ENCODE measurements at places on chromosomes 7 and 10.

- DNase-seq, result peak; percentile 17
Observed at GRCh38 chr7:42167206-42167605, 69.8 kb downstream of the GLI3 start.

- no peak for DNase-seq
Observed at GRCh38 chr7:211033-211714, 18.8 kb downstream of the FAM20C start.

DNA sequence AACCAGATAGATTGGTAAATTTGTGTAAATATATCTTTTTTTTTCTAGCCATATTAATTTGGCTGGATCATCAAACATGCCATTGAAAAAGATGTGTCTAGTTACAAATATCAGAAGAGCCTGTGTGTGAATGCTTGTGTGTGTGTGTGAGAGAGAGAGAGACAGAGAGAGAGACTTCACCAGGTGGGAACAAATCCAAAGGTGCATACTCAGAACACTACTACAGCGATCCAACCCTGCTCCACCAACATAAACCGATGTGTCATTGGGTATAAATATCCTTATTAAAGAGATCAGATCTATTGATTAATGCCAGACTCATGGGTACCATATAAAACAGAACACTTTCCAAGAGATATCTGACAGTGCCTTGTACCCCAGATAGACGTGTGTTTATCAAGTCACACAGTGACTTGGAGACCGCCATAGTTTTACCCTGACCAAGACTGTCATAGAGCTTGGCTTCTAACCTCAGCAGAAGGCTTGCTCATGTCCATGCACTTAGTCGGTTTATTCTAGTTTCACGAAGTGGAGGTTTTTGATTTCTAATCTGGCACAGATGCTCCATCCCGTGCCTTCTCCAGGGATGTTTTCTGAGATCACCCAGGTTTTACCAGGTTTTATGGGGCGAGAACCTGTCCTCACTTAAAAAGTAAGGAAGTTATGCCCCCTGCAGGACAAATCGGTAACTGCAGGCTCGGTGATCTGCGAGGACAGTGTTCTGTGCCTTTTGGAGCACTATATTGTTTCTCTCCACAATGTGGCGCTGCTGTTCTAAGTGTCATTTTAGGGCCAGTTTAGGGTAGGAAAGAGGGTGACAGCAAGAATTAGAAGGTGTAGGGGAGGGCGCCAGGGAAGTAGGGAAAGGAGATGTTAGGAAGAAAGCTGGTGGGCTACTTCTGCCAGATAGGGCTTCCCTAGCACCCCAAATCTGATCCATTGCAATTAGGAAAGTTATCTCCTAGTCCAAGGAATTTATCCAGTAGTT lies 29.3 kb upstream of the WNT8B start:
- peak; percentile 83 for DNase-seq

DNA sequence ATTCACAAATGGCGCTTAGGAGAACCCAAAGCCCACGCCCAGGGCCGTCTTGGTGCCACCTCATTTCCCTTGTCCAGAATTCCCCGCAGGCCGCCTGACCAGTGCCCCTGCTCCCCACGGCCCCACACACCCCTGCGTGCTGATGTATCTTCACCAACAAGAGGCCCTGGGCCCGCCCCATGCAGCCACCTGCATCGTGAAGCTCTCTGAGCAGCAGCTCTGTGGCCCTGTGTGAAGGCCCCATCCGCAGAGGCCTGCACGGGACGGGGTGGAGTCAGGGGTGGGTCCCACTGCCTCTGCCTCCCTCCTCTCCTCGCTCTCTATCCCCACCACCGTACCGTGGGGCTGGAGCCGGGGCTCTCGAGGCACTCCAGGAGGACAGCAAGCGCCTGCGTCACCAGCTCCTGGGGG lies 14.7 kb downstream of the BRAT1 start:
- no peak for DNase-seq

DNA sequence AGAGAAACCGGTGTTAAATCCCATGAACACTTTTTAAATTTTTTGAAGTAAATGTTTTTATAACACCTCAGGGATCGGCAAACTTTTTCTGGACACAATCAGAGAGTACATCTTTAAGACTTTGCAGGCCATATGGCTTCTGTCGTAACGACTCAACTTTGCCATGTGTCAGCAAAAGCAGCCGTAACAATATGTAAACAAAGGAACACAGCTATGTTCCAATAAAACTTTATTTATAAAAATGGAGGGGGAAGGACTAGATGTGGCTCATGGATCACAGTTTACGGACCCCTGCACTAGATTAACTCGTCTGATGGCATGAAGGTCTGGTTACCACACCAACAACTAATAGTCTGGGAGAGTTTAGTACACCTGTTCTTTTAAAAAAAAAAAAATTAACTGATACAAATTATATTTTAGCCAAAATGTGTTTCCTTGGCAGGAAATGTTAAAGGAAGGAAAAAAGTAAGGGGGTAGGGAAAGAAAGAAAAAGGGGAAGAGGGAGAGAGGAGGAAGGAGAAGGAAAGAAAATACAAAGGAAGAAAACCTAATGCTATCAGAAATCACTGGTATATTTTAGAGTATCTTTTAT lies 50.2 kb downstream of the ABI1 start:
- no peak for DNase-seq

DNA sequence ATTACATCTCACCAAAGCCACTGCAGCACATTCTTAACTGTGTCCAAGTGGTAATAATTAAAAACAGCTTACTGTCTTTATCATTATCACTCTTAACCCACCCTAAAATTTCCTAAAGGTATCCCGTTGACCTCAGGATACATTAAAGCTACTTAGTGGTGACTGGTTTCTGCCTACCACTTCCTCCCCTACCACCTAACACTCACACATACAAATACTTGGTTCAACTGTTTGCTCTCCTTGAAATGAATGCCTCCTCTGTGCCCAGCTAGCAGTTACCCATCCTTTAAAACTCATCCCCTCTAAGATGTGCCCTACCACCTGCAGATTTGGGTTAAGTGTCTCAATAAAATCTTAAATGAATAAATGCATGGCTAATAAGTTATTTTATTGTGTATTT lies 7.1 kb downstream of the PCGF5 start:
- no peak for DNase-seq

DNA sequence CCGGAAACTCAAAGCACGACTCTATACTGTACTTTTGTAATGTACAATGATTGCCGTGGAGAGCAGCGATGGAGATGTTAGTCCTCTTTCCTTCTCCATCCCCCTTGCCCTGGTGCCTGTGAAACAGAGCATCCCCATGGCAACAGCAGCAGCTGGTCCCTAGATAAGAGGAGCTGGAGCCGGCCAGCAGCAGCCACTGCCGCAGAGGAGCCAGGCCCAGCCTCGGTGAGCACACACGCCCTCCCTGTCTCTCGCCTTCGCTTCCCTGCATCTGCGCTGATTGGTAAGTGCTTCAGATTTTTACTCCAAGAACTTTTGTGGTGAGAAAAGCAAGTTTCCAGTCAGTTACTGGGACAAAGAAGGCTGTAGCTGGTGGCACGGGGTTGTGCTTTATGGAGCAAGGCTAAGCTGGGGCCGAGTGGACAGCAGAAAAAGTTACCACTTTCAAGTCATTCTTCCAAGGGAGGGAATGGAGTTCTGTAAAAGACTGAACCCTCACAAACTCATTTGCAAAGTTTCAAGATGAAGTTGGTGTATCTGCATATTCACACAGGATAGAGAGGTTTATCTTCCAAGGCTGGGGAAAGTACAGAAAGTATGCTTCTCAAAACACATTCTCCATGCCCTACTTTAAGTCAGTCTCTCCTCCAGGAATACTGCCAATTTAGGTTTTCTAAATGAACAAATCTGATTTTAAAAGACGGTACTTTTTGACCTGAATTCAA lies at the start of gene PPP1R17:
Gene PPP1R17, plus strand, starts transcription at position 192 of the 725 bp plus-strand sequence. CDS start 5,227 bp downstream, outside the sequence.
- no peak for DNase-seq

GRCh38 chr7:47622946-47623640 lies 41.2 kb upstream of the TNS3 start:
- DNase-seq, result no peak

GRCh38 chr7:96739167-96739566 lies 29.5 kb upstream of the SEM1 start:
- DNase-seq, result no peak

- no peak for DNase-seq
Observed at GRCh38 chr7:68964060-68964459, 634.2 kb upstream of the AUTS2 start.

GRCh38 chr7:31267486-31267885 lies 73.0 kb downstream of the NEUROD6 start:
- no peak for DNase-seq

DNA sequence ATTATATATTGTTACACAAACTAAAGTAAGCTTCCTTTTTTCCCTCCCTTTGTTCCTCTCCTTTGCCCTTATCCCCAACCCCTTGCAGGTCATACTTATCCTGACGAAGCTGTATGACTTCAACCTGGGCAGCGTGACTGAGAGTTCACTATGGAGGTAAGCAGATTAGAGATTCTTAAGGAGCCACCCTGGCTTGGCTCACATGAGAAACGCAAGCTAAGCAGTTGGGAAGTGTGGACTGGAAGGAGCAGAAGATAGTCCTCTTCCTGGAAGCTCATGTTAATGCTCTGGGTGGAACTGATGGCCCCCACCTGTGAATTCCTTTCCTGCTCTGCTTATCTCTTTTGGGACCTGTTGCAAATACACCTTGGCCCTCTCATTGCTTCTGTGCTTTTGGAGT lies 201.6 kb downstream of the SORCS3 start:
- DNase-seq, result no peak

DNA sequence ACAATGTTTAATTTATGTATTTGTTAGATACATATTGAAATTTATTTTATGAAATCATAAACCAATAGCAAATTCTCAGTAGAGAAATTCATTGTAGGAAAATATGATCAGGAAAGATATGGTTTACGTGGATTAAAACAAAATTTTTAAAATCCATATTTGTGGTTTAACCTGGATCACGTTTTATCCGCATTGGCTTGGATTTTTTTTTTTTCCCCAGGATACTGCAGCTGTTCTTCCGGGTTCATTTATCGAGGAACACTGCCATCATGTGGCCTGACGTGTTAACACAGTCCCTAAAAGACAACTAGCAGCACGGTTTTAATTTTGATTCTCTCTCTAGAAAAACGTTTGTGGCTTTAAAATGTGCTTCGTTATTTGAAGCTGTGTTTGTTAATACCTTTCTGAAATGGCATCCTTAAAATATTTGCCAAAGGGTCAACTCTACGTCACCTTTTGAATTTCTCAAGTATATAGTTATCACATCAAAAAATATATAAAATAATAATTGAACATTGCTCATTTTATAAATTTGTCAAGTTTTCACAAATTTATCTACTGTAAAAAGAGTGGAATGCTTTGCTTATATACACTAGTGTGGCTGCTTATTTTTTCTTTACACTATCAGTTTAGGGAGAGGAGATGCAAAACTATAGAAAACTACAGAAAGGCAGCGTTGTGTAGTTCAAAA lies 8.7 kb upstream of the ASB4 start:
- DNase-seq, result peak; percentile 48

DNA sequence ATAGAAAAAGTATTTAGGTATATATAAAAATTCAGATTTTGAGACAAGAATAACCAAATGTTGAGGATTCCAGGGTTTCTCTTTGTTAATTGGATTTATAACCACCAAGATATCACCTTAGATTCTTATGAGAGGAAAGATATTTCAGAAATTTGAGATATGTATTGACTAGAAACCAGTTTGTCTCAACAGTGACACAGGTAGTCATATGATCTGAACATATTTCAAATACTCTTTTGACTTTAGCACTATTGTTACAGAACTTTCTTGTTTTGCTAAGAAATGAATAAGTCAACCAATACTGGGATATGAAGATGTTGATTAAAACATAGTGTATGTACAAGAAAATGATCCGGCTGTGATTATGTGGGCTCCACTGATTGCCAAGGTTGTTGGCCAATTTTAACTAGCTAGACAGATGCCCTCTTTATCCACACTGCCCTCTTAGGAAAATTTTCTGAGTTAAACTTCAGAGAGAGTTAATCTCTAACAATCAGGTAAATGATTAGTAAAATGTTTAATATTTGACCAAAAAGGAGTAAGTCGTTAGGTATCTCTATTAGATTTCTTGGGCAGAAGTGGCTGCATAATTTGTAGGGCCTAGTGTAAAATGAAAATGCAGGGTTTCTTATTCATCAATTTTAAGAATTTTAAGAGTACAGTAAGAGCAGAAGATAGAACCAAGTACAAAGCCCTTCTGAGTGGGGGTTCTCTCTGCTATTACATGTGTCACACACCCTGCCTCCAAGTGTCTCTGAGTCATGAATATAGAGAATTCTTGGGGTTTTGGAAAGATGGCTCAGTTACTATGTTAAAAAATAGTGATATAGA lies 376.0 kb downstream of the TFEC start:
- DNase-seq, result peak; percentile 75

DNA sequence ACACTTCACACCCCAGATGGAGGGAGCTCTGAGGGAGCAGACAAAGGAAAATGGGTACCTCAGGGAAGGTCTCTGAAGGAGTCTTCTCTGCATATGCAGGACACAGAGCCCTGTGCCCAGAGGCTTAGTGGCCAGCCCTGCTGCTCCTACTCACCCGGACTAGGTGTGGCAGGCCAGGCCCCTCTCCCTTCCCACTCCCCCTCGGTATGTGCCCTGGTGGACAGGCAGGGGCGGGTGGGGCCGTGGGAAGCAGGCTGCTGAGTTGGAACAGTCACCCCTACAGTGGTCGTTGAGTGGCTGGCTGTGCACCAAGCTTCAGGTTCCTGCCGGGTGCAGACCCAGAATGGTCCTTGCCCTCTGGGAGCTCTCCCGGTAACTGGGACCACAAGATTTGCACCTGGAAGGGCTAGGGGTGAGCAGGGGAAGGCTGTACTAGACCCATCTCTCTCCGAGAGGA lies 68.6 kb downstream of the ZMIZ1 start:
- no peak for DNase-seq

- peak; percentile 85 for DNase-seq
Observed at GRCh38 chr10:14405076-14406065, 74.6 kb upstream of the FRMD4A start.

DNA sequence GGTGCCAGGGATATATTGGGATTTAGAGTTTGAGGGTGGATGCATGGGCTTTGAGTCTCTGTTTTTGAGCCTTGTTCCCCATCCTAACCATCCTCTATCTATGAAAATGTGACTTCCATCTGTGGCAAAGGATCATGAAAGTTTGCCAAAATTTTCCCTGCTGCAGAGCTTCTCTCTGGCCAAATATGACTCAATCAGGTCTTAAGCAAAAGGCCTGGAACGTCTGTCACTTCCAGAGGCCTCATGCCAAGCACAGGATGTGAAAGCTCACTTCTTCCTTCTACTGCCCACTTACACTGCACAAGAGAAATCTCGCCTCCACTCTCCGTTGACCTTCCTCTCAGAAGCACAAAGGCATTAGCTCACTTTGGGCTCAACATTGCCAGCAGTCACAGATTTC lies 696.9 kb upstream of the NRP1 start:
- DNase-seq, result no peak

DNA sequence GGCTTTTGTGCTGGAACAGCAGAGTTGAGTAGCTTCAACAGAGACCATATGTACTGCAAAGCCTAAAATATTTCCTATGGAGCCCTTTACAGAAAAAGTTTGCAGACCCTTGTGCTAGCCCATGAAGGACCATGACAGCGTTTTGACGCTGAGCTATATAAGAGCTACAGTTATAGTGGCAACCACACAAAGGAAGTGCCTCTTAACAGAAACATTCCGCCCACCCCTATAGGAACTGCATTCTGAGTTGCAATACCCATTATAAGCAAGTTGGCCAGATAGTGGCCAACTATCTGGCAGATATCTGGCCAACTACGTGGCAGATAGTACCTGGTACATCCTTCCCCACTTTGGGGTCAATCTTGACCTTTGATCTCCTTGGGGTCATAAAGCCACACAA lies 47.5 kb upstream of the DMBT1 start:
- no peak for DNase-seq

GRCh38 chr10:24385776-24386175 lies 176.8 kb downstream of the KIAA1217 start:
- DNase-seq, result no peak

GRCh38 chr7:123797673-123798531 lies 47.1 kb upstream of the HYAL4 start:
- peak; percentile 92 for DNase-seq
